Fibroblast of mammary gland (primary cell): ENCODE measurements at places on chromosomes 2 and 18.

DNA sequence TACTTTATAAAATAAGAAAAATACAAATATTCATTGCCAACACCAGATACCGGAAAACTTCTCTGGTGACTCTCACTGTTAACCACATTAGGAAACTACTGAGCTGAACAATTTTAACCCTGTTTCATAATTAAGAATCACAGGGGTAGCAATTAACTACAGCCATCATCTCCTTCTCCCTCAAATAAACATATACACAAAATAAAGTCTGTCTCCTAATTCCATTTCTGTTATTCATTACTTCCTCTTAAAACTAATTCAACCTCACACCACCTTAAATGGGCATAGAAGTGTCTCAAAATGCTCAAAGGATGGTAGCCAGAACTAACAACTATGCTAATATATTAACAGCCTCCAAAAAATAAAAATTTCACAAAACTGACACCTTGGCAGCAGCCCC is 60.7 kb downstream of the ACVR1 start:
- no peak for DNase-seq

DNA sequence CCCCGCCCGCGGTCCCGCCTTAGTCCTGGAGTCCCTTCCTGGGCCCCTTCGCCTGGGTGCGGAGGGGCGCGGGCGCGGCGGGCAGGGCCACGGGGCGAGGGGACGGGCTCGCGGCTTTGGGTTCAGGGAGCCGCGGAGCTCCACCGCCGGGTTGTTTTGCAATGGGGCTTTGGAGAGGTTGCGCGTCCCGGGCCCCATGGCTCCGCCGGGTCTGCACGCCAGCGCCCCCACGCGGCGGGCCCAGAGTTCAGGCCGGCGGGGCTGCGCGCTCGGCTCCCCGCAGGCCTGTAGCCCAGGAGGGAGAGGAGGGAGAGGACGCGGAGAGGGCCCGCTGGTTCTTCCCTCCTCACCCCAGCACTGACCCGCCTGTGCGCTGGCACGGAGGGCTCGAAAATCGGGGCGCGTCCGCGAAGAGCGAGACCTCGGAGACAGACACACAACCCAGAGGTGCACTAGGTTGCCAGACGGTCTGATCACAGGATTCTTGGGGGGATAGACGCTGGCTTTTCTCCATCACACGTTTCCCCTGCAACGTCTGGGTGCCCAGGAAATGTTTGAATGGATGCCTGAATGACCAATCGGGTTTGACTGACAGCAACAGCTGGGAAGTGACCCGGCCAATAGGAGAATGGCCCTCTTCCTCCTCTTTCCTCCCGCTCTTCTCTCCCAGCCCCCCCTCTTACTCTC is 4.9 kb upstream of the SIX2 start:
- DNase-seq = peak; percentile 70

DNA sequence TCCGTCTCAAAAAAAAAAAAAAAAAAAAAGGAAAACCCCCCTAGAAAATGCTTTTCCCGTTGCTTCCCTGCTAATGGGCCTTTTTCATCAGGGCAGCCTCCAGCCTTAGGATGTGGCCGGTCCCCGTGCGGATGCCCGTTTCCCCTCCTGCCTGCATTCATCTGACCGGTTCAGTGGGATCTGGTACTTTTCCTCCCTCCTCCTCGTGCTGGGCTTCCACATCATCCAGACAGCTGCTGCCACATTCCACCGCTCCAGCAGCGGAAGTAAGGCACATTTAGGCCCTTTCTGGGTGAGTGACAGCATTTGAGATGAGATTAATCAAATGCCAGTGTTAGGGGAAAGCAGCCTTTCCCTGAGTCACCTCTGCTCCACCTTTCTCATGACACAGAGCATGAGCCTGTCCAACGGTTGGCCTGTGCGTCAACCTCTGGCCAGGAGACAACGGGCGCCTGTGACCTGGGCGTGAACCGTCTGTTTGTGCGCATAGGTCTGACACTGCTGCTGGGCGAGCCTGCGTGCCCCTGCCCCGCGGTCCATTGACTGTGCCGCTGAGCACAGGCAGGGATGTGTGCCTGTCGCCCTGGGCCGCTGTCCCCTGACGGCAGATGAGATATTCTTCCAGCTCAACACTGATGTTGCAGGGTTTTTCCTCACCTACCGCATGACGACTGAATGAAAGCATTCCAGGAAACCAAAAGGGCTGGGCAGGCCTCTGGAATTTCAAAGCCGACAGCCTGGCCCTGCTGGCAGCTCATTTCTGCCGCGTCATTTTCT is 174.0 kb downstream of the TGIF1 start:
- peak; percentile 99 for DNase-seq

GRCh38 chr2:80737047-80737446 is 432.5 kb upstream of the LRRTM1 start:
- DNase-seq = no peak

DNA sequence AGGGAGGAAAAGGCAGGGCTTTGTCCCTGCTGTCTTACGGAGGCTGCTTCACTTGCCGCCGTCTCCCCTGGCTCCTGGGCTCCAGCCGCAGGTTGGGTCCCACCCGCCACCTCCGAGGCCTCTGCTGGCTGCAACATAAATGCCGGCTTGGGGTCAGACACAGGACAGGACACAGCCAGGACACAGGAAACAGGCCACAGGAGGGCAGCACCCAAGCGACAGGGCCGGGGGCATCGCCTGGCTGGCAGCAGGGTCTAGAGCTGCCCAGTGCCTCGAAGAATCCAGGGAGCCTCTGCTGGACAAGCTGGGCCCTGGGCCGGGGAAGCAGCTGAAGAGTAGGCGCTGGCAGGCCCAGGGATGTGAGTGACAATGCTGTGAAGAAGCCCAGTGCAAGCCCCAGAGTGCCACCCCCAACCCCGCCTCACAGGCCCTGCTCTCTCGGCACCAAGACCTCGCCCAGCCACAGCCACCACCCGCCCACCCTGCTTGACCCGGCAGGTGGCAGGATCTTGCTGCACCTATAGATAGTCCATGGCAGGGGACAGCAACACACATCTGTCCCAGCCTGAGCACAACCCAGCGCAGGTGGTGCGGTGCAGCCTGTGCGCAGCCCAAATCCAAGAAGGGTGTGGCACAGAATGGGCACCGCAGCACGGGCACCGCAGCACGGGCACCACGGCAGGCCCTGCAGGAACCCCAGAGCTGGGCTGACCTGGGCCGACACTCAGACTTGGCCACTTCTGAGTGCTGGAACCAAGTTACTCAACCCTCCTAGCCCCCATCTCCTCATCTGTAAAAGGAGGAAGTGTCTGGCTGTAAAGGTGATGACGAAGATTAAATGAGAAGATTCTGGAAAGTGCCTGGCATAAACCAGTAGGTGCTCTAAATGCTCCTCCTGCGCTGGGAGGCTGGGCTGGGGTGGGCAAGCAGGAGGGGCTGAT is 55.6 kb downstream of the BIN1 start:
- DNase-seq = no peak

- DNase-seq = no peak
Measured at GRCh38 chr2:121342751-121343150, 57.7 kb upstream of the TFCP2L1 start.

- DNase-seq = peak; percentile 93
Measured at GRCh38 chr2:69138793-69139459, 125.9 kb downstream of the ANTXR1 start.

DNA sequence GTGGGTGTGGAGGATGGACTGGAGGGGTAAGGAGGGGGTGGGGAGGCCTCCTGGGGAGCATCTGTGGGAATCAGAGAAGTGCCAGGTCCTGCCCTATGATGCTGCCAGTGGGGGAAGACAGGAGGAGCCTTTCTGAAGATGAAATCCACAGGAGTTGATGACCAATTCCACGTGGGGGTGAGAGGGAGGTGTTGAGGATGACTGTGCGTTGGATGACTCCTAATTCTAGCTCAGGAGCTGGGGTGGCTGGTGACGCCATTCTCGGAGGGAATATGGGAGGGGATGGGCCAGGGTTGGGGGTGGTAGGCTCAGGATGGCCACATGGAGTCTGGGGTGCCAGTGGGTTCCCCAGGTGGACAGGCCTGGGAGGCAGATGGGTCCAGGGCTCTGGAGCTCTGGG is 32.3 kb downstream of the EMX1 start:
- DNase-seq = peak; percentile 29

DNA sequence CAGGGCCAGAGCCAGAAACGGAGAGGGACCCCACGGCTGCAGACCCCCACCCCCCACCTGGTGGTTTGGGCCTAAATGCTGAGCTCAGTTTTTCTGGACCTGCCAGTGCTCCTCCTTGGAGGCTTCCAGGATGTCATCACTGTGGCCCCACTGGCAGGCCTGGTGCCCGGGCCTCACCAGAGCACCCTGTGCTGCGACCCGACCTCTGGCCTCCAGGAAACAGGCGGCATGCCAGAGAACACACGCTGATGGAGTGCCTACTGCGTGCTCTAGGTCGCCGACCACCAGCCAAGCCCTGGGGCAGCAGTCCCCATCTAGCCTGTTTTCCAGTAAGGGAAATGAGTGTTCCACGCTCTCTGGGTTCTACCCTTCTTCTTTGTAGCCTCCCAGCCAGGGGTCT is 33.8 kb downstream of the HS6ST1 start:
- DNase-seq = no peak

DNA sequence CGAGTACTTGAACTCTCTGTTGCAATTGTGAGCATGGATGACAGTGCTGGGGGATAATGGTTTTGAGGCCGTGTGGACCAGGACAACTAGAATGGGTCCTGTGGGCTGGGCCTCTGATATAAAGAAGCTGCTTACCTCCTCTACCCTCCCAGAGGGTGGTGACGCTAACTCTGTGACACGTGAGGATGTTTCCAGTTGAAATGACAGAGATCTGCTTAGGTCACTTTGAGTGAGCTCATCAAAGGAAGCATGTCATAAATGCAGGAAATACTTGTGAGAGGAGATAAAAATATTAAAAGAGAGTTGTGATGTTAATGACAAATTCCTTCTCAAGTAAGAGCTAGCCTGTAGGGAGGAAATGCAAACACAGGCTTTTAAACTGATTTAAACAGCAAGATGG is 16.4 kb downstream of the RMC1 start:
- no peak for DNase-seq
